ENCODE measurements at places on chromosomes 16 and 17.

DNA sequence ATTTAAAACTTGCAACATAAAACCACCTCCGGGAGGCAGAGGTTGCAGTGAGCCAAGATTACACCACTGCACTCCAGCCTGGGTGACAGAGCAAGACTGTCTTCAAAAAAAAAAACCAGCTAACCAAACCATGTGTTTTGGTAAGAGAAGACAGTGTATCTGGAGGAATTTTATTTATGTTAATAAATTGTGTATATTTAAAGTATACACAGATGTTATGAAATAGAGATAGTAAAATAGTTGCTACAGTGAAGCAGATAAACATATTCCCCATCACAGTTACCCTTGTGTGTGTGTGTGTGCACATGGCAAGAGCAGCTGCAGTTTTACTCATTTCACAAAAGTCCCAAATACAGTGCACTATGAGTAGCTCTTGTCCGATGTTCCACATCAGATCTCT lies 54.8 kb upstream of the CRISPLD2 start:
- no peak for DNase-seq

- no peak for DNase-seq
Observed at GRCh38 chr16:68360956-68361355, 50.1 kb downstream of the PRMT7 start.

- no peak for DNase-seq
Observed at GRCh38 chr16:3234543-3234856, 458 bp downstream of the ZNF200 start.

GRCh38 chr16:68257251-68257905 lies 6.9 kb upstream of the SLC7A6 start:
- no peak for DNase-seq

GRCh38 chr16:17339764-17340541 lies 130.8 kb downstream of the XYLT1 start:
- no peak for DNase-seq

DNA sequence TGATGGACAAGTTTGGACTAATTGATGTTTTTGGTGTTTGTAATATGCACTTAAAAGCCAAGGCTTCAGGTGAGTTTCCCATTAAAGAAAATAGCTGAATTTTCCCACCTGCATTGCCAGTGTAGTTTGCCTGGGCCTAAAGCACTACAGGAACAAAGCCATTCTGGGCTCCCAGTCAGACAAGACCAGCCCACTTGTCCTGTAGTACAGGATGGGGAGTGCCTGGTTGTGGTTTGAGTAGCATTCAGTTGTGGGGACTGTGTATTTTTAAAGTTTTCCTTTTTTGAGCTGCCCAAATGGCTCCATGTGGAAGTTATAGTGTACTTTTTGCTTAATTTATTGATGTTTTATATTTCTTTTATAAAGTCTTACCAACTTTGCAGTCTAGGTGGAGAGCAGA lies 91.7 kb downstream of the TANGO6 start:
- DNase-seq: no peak

- DNase-seq: no peak
Observed at GRCh38 chr17:68587026-68587425, 14.1 kb downstream of the FAM20A start.

- no peak for DNase-seq
Observed at GRCh38 chr16:17237350-17237944, 233.3 kb downstream of the XYLT1 start.

- DNase-seq: no peak
Observed at GRCh38 chr16:83940630-83941378, 12.2 kb upstream of the OSGIN1 start.

- DNase-seq: no peak
Observed at GRCh38 chr17:49690256-49690655, 12.4 kb upstream of the SPOP start.

DNA sequence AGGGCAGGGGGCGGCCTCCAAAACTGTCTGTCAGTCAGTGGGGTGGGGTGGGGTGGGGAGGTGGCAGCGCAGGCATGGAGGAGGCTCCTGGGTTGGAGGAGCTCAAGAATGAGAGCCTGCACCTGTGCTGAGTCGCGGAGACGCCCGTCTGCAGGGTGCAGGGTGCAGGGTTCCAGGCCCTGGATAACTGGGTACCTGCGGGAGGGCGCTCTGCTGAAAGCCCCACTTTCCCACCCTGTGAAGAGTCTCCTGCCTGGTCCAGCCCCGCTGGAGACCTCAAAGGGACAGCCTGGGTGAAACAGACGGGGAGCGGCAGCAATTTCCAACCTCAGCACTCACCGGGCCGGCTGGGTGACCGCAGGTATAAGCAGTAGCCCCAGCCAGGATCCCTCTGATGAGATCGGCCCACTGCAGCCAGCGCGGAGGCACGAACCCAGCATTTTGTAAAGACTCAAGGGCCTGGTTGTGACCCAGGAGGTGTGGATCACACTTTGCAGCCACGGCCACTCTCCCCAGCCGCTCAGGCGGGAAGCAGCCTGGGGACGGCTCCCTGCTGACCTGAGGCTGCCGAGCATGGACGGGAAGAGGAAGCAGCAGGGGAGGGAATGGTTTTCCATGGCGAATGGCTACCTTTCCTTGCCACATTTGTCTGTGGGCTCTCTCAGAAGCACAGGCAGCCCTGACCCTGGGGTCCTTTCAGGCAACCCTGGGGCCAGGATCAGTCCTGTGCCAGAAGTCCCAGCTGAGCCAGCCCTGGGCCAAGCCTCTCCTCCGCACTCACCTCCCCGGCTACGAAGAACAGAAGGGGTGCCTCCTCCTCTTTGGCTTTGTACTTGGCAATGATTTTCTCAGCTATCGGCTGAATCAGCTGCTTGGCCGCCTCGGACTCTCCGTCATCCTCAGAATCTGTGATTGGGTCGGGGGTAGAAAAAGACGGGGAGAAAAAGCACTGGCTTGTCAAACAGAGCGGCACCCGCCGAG lies 21.0 kb downstream of the MRM3 start:
- no peak for DNase-seq

- peak; percentile 85 for DNase-seq
Observed at GRCh38 chr16:89972244-89973234, 24.0 kb downstream of the DEF8 start.

- no peak for DNase-seq
Observed at GRCh38 chr17:65085397-65085796, 28.9 kb upstream of the GNA13 start.

GRCh38 chr16:23996258-23996955 lies 160.6 kb downstream of the PRKCB start:
- DNase-seq: no peak

DNA sequence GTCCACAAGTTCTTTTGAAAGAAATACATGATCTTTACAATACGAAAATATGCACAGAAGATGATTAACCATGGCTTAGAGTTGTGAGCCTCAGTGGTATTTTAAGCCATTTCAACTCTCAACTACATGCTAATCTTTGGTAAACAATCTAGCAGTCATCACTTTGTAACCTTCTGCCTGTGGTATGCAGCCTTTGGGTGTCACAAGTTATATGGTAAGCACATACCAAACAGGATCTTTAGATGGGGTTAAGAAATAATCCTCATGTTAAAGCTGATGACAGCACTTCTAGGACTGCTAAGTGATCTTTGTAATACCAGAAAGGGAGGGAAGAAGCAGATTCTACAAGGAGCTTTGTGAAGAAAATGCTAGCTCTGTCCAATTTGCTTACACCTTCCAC lies 74.3 kb downstream of the CA4 start:
- DNase-seq: no peak

DNA sequence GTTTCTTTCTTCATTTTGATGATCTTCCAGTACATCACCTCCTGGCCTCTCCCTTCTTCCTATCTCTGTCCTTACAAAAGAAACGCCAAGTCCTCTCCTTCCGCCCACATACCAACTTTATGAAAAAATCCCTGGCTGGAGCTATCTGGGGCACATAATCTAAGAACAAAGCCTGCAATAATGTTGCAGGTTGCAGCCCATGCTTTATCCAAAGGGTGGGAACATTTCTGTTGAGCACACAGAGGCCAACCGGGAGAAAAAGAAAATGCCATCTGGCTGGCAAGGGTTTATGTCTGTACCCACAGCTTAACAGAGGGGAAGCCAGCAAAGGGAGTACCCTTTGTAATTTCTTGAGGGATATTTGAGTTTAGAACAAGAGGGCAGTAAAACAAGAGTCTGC lies 409.6 kb downstream of the SOX9 start:
- no peak for DNase-seq

- DNase-seq: no peak
Observed at GRCh38 chr16:29226782-29227181, 179.7 kb downstream of the NPIPB11 start.

- no peak for DNase-seq
Observed at GRCh38 chr16:10558746-10559641, 21.4 kb downstream of the EMP2 start.

DNA sequence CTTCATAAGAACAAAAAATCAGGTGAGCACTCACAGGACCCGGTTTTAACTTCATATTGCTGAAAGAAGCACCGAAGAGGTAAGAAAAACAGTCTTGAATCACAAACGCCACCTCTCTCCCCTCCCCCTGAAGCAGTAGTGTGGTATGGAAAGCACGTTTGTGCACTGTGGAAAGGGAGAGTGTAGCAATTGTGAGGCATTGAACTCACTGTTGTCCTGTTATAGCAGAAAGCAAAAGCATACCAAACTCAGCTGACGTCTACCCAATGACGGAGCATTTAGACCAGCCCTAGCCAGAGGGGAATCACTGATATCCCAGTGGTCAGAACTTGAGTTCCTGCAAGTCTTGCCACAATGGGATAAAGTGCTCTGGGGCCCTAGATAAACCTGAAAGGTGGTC lies 98.8 kb downstream of the DYNLRB2 start:
- DNase-seq: no peak
